ENCODE measurements at places on chromosomes 12 and 14.

- no peak for DNase-seq
These were observed 116.9 kb downstream of the DUSP6 start for GRCh38 chr12:89235189-89235993.

- DNase-seq, result no peak
These were observed 73.2 kb upstream of the BICD1 start for GRCh38 chr12:32033406-32033805.

- no peak for DNase-seq
These were observed 9.9 kb upstream of the CCT2 start for GRCh38 chr12:69575346-69575745.

- DNase-seq, result no peak
These were observed 248.5 kb upstream of the FBXO33 start for GRCh38 chr14:39680777-39681176.

- peak; percentile 65 for DNase-seq
These were observed 4.4 kb downstream of the KMT5A start for GRCh38 chr12:123388177-123388950.

- DNase-seq, result no peak
These were observed 77.6 kb downstream of the ALX1 start for GRCh38 chr12:85357609-85358008.

- no peak for DNase-seq
These were observed 25.1 kb downstream of the MOK start for GRCh38 chr14:102279688-102280348.

GRCh38 chr12:11893998-11894397 lies 176.7 kb upstream of the BCL2L14 start:
- DNase-seq, result no peak

GRCh38 chr12:65477721-65478120 lies 199.2 kb downstream of the MSRB3 start:
- no peak for DNase-seq

- DNase-seq, result no peak
These were observed 2.4 kb upstream of the A2M start for GRCh38 chr12:9118158-9118557.

DNA sequence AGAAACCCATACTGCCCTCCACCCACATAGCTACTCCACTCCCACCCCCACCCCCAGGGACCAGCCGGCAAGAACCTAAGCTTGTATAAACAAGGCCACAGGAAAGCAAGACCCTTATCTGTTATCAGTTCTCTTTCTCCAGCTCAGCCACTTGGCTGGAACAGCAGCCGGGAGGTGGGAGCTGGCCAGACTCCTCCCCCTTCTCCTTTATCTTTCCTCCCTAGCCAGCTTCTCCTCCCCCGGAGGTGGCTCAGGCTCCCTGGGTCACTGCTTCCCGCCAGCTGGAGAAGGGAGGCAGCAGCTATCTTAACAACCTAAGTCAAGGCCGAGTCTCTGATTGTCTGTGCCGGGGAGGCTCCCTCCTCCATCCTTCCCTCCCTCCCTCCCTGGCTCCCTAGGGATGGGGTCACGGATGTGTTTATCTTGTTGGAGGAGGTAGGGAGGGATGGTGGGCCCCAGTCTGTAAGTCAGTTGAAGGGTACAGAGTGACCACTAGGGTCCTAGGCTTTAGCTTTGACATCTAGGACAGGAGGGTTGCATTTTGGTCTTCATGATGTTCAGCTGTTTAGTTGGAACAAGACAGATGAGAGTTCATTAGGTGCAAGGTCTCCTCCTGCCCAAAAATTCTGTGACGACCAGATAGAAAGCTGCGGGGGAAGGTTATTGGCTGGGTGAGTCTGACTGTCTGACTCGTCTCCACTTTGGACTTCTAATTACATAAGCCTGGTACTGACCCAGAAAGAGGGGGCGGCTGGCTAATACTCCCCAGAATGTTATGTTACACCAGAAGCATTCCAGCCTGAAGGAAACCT lies 29.7 kb downstream of the ZFP36L1 start:
- no peak for DNase-seq

DNA sequence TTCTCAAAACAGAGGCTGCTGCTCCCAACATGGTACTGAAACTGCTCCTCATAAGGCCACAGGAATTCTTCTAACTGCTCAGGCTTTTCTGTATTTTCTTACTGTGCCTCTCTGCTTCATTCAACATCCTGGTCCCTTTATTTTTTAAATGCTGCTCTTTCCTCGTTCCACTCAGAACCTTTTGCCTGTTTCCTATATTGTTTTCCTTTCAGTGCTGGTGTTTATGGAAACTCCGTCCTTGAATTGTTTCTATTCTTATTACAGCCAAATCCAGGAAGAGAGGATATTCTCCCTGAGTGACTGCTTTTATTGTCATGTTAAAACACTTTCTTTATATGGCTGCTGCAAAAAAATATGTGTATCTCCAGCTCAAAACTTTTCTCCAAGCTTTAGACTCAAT lies 173.0 kb upstream of the E2F7 start:
- DNase-seq, result no peak

DNA sequence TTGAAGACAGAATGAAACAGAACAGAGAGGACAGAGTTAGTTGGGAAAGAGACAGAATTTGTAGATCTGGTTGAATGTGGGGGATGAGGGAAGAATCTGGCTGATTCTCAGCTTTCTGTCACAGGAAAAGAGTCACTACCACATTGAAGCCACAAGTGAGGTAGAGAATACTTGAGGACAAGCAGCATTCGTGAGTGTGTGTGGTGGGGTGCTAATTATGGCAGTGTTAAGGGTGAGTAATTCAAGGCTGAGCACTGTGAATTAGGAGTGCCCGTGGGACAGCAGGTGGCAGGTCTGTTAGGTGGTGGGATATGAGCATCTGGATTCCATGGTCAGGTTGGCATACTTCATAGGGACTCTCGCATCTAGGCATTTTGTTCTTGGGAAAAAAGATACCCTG lies 347.4 kb upstream of the PRICKLE1 start:
- no peak for DNase-seq

DNA sequence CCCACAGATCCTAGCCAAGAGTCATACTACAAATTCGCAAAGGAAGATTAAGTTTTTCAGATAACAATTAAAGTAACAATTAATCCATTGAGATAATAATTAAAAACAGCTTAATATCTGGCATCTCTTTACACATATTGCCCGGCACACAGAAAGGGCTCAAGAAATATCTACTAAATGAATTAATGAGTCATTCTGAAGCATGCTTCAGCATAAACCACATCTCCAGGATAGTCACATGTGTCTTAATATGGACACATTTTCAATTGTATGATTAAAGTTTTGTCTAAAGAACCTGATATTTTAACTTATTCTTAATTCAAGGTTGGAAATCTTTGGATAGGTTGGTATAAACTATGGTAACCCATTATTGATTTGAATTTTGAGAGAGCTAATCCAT lies 9.6 kb downstream of the ITPR2 start:
- DNase-seq, result no peak

GRCh38 chr12:93234641-93235040 lies 143.1 kb upstream of the NUDT4 start:
- no peak for DNase-seq

GRCh38 chr14:104786726-104787675 lies 8.5 kb downstream of the AKT1 start:
- DNase-seq, result no peak

- DNase-seq, result no peak
These were observed 36.8 kb downstream of the SH2B3 start for GRCh38 chr12:111442301-111443045.

DNA sequence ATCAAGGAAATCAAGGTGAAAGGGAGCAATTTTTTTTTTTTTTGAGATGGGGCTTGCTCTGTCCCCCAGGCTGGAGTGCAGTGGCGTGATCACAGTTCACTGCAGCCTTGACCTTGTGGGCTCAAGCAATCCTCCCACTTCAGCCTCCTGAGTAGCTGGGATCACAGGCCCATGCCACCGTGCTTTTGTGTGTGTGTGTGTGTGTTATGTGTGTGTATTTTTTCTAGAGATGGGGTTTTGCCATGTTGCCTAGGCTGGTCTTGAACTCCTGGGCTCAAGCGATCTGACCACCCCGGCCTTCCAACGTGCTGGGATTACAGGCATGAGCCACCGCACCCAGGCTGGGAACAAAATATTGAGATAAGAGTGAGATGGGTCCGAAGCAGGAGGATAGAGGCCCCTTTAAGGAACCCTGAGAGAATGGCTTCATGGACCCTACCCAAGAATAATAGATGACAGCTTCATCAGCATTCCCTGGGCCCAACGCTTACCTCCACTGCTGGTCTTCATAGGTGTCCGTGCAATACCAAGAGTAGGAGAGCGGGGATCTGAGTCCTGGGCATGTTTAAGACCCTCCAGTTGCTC lies 1.0 kb downstream of the CDCA3 start:
- DNase-seq, result no peak

GRCh38 chr12:55017416-55017925 lies 2.3 kb upstream of the NEUROD4 start:
- DNase-seq, result no peak

- DNase-seq, result no peak
These were observed 42.3 kb upstream of the TMEM263 start for GRCh38 chr12:106913456-106913855.

GRCh38 chr12:89228491-89228890 lies 123.8 kb downstream of the DUSP6 start:
- no peak for DNase-seq

- no peak for DNase-seq
These were observed 486.0 kb downstream of the BCAT1 start for GRCh38 chr12:24462946-24463345.

DNA sequence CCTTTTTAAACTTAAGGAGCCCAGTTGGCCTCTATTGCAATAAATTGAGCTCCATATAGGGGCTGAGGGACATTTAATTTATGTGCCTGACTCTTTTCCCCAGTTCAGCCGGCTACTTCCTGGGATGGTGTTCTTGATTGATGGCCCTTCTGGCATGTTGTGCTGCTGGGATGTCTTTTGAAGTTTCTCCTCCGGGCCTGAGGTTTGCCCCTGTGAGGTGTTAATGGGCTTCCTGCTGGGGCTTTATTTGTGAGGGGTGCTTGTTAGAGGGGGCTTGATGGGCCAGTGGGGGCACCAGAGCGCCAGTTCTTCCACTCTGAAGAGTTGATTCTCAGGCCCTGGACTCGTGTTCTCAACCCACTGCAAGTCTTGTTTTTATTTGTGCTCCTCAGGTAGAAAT lies 69.6 kb downstream of the CHST11 start:
- no peak for DNase-seq

DNA sequence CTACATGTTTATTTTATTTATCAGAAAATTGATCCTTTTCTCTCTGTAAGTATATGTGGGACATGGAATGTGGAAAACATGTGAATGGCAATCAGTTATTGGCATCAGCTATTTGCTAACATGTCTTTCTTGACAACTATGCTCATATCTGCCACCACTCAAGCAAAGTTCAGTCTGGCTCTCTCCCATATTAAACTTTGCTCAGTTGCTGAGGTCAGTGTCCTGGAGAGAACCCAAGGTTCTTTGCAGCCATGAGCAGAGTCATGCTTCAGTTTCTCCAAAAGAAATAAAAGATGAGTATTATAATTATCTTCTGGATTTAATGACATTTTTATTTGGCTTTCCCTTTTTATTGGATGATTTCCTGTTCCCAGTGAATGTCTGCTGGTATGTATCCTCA lies 42.6 kb downstream of the A2M start:
- no peak for DNase-seq

DNA sequence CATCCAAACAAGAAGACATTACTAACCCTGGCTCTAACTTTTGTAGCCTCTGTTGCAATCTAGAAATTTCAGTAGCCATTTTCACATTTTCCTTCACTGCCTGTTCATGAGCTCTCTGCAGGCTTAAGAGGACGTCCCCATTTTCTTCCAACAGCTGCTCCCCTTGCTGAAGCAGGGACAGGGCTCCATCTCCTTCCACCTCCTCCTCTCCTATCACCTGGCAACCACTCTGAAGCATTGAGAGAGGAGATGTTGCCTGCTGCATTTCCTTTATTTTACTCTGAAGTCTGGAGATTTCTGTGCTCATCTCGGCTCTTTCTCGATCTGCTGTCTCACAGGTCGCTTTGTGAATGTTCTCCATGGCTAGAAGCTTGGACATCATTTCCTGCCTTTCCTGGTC lies 73.3 kb downstream of the NIN start:
- DNase-seq, result no peak

DNA sequence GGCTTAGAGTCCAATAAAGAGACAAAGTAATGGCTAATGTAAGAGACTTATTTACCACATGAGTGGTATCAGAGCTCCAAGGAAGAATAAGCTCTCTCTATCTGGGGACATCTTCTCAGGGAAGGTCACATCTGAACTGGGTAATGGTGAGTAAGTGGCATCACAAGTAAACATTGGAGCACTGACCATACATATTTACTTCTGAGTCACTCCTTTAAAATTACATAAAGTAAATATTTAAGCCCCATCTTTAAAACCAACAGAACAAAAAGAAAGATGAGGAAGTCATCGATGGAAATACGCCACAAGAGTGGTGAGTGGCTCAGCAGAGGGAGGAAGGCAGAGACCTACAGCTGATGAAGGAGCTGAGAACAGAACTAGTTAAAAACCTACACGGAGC lies 159.9 kb downstream of the DUSP6 start:
- DNase-seq, result no peak

GRCh38 chr14:37078131-37078530 lies 94.3 kb downstream of the SLC25A21 start:
- DNase-seq, result no peak

DNA sequence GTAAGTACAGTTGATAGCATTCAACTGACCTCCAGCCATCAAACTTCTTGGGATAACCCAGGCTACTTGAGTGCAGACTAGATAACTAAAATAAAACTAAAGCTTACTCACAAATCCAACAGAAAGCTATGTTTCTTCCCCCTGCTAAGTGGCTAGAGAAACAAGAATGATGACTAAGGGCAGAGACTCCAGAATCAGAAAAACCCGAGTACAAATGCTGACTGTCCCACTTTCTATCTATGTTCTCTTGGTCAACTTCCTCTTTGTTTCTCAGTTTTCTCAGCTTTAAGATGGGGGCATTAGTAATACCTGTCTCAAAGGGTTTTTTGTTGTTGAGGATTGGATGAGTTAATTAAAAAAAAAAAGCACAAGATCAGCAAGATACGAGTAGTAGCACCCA lies 6.1 kb upstream of the NUAK1 start:
- no peak for DNase-seq

DNA sequence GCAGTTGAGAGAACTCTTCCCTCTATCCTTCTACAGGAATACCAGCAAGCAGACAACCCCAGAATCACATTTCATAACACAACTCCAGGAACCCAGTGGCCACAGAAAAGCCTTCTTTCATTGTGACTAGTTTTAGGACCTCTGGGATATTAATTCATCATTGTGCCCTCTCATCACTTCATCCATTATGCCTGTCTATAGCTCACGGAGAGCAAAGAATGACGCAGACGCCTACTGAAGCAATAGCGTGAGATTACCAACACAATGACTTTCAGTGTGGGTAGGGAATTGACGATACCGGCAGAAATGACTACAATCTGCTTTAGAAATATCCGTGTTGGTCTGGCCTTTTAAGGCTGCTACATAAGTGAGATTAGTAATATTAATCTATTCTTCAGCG lies 158.1 kb upstream of the FOXG1 start:
- no peak for DNase-seq

- no peak for DNase-seq
These were observed 28.3 kb downstream of the XRCC3 start for GRCh38 chr14:103686831-103687485.
